ENCODE measurements at places on chromosomes 12 and 14. TPM values are rescaled to one million over a fixed set of nuclear protein-coding genes. Genes with fewer than 3 reads are reported as not detected.

SOCS2 gene
- 46.9 TPM for total RNA-seq

EML5 gene
- total RNA-seq: 0.23 TPM

ARID4A gene
- total RNA-seq: 1.3 TPM

KCNA5 gene
- total RNA-seq: not detected

CCDC92 gene
- total RNA-seq: 12.7 TPM

LTB4R2 gene
- 0.82 TPM for total RNA-seq

KRT85 gene
- total RNA-seq: not detected

GPR137C gene
- total RNA-seq: 0.81 TPM

C12orf50 gene
- not detected for total RNA-seq

CCDC38 gene
- 0.12 TPM for total RNA-seq

ANO4 gene
- total RNA-seq: not detected

SYT10 gene
- total RNA-seq: not detected

C14orf93 gene
- total RNA-seq: 3.7 TPM

ASPG gene
- total RNA-seq: not detected

SIX4 gene
- total RNA-seq: 3.1 TPM

ITGA7 gene
- 27.4 TPM for total RNA-seq

IFT43 gene
- total RNA-seq: 12.2 TPM

KRT74 gene
- not detected for total RNA-seq

ADAMTS20 gene
- not detected for total RNA-seq

GALNT16 gene
- total RNA-seq: 3.8 TPM

NOS1 gene
- not detected for total RNA-seq

SPX gene
- 1.1 TPM for total RNA-seq

OASL gene
- total RNA-seq: 51.1 TPM

LYZ gene
- not detected for total RNA-seq

Data from MG63 (cell line).